ENCODE measurements at places on chromosomes 5 and 9.

DNA sequence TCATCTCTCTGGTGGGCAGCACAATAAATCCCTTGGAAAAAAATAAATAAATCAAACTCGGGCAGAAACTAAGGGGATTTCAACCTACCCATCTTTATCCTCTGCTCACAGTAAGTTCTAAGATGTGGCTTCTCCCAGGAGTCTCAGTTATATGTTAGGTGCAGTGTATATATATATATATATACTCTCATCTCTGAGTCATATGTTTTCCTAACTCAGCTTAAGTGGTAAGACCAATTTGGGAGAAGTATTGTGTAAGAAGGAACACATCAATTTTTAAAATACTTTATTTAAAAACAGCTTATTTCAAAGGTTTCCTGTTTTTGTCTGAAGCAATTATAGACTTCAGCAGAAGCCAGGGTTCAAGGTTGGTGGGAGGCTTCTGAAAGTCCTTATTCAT lies 20.3 kb upstream of the OSMR start:
- DNase-seq: no peak

GRCh38 chr5:121949885-121950284 lies 11.9 kb upstream of the SRFBP1 start:
- peak; percentile 1 for DNase-seq

DNA sequence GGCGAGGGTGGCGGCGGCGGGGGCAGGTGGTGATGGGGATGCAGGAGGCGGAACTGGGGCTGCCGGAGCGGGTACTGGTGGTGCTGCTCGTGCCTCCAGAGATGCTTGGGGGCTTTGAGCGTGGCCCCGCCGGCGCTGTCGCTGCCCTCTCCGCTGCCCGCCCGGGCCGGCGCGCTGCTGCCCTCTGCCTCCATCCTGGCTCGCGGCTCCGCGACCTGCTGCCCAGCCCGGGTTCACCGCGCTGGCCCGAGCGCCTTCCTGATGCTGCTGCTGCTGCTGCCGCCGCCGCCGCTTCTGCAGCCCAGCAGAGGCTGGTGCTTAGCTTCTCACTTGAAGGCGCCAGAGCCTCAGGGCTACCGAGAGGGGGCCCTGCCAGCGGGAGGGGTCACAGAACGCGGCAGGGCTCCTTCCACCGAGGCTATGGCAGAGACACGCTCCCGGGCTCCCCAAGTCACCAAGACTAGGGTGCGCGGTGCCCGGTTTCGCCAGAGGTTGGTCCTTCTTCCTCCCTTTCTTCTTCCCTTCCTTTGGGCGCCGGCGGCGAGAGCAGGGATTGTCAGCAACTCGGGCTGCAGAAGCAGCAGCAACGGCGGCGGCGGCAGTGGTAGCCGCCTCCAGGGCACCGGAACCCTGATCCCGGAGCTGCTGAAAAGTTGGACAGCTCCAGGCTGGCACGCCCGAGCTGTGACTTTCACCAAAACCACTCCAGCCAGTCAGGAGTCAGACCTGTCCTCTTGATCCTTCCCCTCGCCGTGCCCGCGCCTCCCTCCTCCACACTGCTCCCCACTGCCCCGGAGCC lies at the start of gene PDE4D:
Gene PDE4D (minus strand): TSS at position 298 of the 799 bp plus-strand sequence.
- DNase-seq: no peak

DNA sequence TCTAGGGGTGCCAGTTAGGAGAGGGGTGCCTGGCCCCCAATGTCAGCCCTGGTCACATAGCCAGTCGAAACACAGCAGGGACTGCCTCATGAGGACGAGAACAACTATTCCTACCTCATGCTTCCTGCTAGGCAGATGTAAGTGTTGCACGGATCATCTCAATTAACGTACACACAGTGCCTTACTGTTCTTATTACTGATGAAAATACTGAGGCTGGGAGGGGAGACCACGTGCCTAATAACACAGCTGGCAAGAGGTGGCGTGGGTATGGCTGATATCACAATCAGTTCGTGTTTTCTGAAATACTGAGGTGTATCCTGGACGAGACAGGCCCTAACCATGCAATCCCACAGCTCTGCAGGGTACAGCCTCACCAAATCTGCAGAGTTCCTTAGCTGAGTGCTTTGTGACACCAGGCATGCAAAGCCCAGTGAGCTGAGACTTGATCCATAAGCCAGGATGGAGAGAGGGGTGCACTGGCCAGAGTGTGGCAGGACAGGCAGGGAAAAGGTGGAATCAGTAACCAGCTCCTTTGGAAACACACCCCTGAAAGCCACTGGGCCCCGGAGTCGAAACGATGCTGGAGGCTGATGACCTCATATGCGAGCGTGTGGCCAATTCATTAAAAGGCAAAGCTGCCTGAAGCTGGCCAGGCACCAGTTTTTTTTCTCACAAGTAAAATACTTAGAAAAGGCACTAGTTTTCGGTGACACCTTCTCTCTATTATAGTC lies 63.9 kb downstream of the PRRT1B start:
- no peak for DNase-seq

- DNase-seq: no peak
These were observed 139.0 kb downstream of the CACNA1B start for GRCh38 chr9:138016406-138017187.

- no peak for DNase-seq
These were observed 47.1 kb upstream of the POU4F3 start for GRCh38 chr5:146291421-146292074.

DNA sequence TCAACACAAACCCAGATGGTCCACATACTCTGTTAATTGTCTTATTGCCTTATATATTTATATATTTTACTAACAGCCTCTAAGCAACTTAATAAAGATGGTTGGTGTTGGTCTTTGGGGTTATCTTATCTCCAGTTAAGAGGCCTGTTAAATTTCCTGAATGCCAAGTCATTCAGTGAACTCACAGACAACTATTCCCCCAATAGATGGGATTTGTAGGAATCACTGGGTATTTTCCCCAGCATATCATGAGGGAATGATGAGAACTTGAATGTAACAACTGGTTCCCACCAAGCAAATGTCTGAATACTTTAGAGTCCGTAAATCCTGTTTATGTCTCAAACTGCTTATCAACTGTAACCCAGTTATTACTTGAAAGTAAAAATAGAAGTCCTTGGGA lies 42.7 kb upstream of the RETREG1 start:
- DNase-seq: no peak

GRCh38 chr9:69431777-69432176 lies 106.8 kb downstream of the ENTREP1 start:
- DNase-seq: no peak

- DNase-seq: no peak
These were observed 2.2 kb downstream of the ST6GALNAC6 start for GRCh38 chr9:127897193-127897692.

DNA sequence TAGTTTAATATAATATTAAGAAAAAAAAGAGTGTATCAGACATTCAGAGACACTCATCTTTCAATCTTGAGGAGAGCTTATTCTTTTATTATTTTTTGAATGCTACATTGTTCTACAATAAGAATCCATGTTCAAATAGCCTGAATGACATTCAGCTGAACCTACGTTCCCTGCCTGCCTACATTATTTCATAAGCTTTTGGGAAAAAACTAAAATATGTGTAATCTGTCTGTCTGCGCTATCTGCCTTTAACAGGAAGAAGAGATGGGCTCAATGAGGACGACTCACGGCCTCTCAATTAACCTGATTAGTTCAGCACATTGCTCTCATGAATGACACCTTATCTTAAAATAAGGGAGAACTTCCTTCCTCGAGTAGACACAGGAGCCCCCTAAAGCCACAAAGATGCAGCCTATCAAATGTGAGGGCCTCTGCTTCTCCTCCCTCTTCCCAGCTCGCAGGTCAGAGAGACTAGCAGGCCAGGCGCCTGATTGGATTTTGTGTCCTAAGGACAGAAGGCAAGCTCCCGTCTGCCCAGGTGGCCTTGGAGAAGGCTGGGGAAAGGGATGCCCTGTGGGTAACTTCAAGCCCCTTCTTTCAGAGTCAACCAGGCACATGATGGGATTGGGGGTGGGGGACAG lies 37.8 kb downstream of the EBF1 start:
- no peak for DNase-seq

- peak; percentile 75 for DNase-seq
These were observed 33.1 kb upstream of the PRXL2C start for GRCh38 chr9:96688187-96688586.

DNA sequence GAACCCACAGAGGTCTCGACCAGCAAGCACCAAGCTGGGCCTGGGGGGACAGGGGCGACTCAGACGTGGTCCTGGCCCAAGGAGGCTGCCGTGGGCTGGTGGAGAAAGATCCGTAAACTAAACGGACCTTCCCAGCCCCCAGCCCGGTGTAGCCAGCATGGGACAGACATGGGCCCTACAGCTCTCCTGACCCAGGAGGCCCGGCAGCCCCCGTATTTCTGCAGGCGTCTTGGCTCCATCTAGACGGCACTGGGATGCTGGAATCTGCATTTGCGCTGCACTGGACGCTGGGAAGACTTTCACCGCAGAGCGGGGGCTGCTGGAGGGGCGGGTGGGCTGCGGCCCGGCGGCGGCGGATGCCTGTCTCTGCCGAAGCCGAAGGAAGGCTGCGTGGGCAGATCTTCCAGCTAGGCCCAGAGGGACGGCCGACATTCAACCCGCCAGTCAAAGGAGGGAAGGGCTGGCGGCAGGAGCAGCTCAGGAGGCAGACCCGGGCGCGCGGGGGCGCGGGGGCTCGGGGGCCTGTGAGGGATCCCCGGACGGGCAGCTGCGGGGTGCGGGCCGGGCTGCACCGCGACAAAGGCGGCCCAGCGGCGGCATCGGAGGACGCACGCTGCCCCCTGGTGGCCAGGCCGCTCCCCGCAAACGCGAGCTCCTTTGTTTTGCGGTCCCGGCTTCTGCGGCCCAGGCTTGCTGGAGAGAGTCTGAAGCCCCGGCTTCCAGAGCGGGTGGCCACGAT lies 266.2 kb downstream of the NSG2 start:
- DNase-seq: peak; percentile 56

DNA sequence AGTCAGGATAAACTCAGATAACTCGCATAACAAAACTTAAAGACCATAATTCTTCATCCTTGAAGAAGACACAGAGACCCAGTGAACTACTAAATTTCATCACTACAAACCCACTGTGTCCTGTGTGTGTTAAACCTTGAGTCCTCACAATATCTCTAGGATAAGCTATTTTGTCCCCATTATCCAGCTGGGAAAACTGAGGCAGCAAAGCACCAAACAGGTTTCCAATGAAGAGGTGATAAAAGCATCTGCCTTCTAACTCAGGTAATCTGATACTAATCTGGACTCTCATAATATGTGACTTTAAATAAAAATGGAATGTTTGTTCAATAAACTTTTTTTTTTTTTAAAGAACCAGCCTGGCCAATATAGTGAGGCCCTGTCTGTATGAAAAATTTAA lies 62.7 kb upstream of the PPP2CA start:
- DNase-seq: no peak

DNA sequence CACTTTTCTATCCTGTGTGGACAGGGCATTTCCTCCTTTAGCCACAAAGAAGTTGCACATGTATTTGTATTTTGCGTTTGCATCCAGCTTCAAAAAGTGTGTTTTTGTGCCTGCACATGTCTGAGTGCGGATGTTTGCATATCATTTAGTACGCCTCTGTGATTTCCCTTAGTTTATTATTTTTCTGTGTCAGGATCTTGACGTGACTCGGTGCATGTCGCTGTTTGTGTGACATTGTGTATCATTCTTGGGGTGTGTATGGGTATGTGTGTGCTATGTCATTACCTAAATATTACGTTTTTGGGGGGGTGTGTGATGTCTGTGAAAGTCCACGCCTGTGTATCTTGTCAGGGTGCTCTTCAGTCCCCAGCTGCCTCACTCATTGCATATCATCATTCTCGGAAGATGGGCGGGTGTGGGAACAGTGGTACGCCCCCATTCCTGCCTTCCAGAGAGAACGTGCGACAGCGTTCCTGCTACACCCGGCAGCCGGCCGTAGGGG lies 416 bp upstream of the PAIP2 start:
- no peak for DNase-seq

- no peak for DNase-seq
These were observed 32.6 kb upstream of the SMU1 start for GRCh38 chr9:33109097-33109496.

GRCh38 chr9:15222313-15222712 lies 84.7 kb downstream of the TTC39B start:
- no peak for DNase-seq

GRCh38 chr5:144487207-144487606 lies 316.5 kb downstream of the KCTD16 start:
- DNase-seq: no peak

- no peak for DNase-seq
These were observed 79.9 kb upstream of the ANKRD55 start for GRCh38 chr5:56313004-56313531.

DNA sequence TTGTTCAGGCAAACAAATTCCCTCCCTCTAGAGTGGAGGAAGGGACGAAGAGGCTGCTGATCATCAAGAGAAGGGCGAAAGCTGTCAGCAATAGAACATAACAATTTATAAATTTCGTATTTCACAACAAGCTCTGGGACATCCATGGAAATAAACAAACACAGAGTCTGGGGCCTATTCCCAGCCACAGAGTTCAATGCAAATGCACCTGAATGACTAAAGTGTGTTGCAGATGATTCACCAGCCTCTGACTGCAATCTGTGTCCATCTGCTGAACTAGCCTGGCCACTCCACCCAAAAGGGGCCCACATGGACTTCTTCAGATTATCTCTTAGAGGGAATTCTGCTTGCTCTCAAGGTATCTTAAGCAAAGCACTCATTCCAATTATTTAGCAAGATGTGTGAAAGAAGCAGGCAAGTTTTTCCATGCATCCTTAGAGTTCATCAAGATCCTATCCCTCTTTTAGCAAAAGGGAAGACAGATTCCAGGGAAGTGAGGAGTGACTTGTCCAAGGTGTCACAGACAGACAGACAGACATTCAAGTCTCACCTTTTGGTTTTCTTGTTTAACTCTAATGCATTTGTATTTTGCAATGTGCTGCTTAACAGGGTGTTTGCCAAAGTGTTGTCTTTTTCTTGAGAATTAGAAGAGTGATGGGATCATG lies 307.8 kb upstream of the PAPPA start:
- DNase-seq: no peak

DNA sequence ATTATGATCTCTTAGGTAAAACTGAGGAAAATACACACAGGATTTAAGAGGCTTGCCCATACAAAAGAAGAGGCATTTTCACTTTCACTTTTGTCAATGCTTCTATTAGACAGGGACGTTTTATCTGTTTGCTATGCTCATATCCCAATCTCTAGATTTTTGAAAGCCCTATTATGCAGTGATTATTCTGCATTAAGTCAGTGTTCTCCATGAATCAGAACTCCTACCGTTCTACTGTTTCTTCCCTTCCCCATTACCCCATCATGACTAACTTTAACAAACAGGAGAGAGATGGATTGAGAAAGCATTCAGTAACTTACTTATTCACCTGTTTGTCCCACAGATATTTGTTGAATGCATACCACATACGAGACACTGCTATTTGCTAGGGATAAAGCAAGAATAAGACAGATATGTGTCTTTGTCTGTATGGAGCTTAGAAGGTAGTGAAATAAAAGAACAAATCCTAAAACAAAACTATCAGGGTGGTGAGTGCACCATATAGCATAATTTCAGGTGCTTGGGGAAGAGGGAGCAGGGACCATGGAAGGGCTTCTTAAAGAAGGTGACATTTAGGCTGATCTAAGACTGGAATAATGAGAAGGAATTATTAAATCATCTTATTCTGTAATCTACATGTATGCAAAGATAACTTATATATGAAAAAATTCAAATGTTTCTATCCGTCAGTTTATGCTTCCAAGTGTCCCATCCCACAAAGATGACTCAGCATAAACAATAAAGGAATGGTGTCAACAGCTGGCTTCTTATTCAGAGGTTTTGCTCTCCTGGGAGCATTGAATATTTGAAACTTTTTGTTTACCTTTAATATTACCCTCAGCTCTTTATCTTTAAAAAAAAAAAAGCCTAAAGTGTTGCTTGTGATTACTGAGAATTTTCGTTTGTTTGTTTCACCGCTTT lies 328.1 kb downstream of the HINT1 start:
- DNase-seq: no peak

Measured in NCI-H510A (cell line).